Colonic mucosa (tissue), 4 donors: ENCODE measurements at places on chromosomes 4 and X. TPM values are rescaled to one million over a fixed set of nuclear protein-coding genes. Genes with fewer than 3 reads are reported as not detected.

DNA sequence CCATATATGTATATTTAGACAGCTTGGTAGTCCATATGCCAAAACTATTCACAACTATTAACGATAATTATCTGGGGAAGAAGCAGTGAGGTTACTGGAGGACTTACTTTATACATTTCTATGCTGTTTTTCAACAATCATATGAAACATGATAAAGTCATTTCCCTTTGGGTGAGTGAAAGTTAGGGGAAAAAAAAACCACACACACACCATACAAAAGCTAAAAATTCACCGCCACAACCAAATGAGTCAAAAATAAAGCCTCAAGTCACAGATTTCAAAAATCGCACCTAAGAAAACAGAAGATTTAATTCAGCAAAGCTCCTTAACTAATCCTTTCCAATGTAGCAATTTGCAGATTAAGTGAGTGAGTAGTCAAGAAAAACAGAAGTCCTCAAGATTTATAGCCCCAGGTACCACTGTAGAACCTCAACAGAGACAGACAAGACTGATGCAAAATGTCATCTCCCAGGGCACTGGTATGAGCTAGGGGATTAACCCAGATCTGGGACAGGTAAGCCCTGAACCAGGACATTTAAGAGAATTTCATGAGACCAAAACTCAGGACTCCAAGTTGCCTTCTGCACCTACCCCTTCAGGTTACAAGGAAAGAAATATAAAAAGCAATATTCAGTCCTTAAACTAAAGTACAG lies 35.1 kb downstream of the SYTL4 start:
- H3K4me1 ChIP-seq: no peaks in the 10 kb centered on the region
- H3K27me3 ChIP-seq: no peaks in the 10 kb centered on the region
- H3K4me3 ChIP-seq: no peak overlapping the region
- DNase-seq: no peak

- H3K4me1 ChIP-seq: no peaks in the 10 kb centered on the region
- DNase-seq: no peak
- no peaks in the 10 kb centered on the region for H3K36me3 ChIP-seq
- H3K27me3 ChIP-seq: peaks cover 6% of the 10 kb centered on the region
- H3K27ac ChIP-seq: no peak overlapping the region
- no peak overlapping the region for H3K4me3 ChIP-seq
Observed at GRCh38 chrX:13498238-13498637, 71.2 kb upstream of the EGFL6 start.

HDX gene
- 2.3 TPM for total RNA-seq

ARMCX4 gene
- 4.1 TPM for total RNA-seq

KANTR gene
- 6.8 TPM for total RNA-seq

PDGFRA gene
- total RNA-seq: 32.5 TPM

MAGEC3 gene
- not detected for total RNA-seq

- H3K4me3 ChIP-seq: peak within 1 kb of the TSS; percentile 74
- peaks cover 6% of the 10 kb centered on the region for H3K4me1 ChIP-seq
- no peaks in the 10 kb centered on the region for H3K27me3 ChIP-seq
Observed at GRCh38 chr4:158768555-158769174, at the start of gene FNIP2. TSS of gene FNIP2 (plus strand) at chr4:158769026. CDS start at chr4:158769213, 187 bp downstream.

- no peak for DNase-seq
- H3K36me3 ChIP-seq: no peaks in the 10 kb centered on the region
- no peak overlapping the region for H3K27ac ChIP-seq
- H3K4me3 ChIP-seq: no peak overlapping the region
- H3K4me1 ChIP-seq: no peaks in the 10 kb centered on the region
Observed at GRCh38 chr4:15444879-15445547, 17.2 kb downstream of the C1QTNF7 start.

JADE1 gene
- total RNA-seq: 8.3 TPM

ZNF718 gene
- 5.4 TPM for total RNA-seq

GRCh38 chr4:55733932-55734331 lies 85.7 kb upstream of the EXOC1L start:
- no peaks in the 10 kb centered on the region for H3K36me3 ChIP-seq
- H3K27me3 ChIP-seq: no peaks in the 10 kb centered on the region
- H3K4me1 ChIP-seq: no peaks in the 10 kb centered on the region
- no peak overlapping the region for H3K4me3 ChIP-seq

- no peak for DNase-seq
- H3K4me3 ChIP-seq: no peak overlapping the region
- no peaks in the 10 kb centered on the region for H3K27me3 ChIP-seq
Observed at GRCh38 chr4:103778221-103778620, 58.4 kb upstream of the TACR3 start.

GPAT3 gene
- 23.5 TPM for total RNA-seq

- no peaks in the 10 kb centered on the region for H3K27me3 ChIP-seq
- peak overlapping the region; percentile 82 for H3K4me3 ChIP-seq
- no peaks in the 10 kb centered on the region for H3K4me1 ChIP-seq
- no peak for DNase-seq
- no peaks in the 10 kb centered on the region for H3K36me3 ChIP-seq
Observed at GRCh38 chr4:141635736-141636081, 674 bp upstream of the IL15 start.

GLA gene
- total RNA-seq: 33.9 TPM

- no peaks in the 10 kb centered on the region for H3K36me3 ChIP-seq
- H3K27ac ChIP-seq: no peak overlapping the region
- no peak overlapping the region for H3K4me3 ChIP-seq
Observed at GRCh38 chrX:123525123-123525725, 207.6 kb downstream of the THOC2 start.

DNA sequence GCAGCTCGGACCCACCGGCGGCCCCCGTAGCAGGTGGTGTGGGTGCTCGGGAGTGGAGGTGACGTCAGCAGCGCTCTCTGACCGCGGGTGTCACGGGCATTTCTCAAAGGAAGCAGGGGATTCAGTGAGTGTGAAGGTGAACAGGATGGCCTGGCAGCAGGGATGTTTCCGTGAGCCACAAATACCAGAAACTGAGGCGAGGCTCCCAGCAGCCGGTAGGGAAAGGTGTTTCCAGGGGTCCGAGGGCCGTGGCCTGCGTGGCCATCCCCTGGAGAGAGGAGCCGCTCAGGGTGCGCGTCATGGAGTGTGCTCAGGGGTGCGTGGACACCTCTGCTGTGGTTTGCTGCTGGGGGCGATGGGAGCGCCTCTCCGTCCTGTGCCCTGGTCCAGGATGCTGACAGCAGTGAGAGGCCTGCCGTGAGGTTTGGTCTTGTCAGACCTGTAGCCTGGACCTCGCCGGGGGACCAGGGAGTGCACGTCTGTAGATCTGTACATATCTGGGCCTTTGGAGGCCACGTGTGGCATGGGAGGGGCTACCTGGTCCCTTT lies 10.2 kb upstream of the HGFAC start:
- no peaks in the 10 kb centered on the region for H3K4me1 ChIP-seq
- H3K27me3 ChIP-seq: no peaks in the 10 kb centered on the region
- no peak for DNase-seq
- no peak overlapping the region for H3K27ac ChIP-seq
- H3K36me3 ChIP-seq: no peaks in the 10 kb centered on the region

DNA sequence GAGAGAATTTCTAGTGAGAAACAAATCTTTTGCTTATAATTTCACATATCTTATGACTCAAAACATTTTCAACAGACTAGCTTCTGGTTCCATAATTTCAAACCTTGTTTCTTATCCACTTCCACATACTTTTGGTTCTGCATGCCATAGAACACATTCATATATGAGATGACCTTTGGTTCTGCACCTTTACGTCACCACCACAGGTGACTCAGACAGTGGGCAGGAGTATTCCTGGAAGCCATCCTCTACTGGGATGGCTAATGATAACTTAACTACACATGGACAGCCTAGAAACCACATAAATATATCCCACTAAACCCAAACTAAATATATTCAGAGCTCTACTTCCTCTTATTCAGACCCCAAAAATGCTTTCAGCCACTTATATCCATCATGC lies 133.3 kb downstream of the DCK start:
- H3K4me1 ChIP-seq: no peaks in the 10 kb centered on the region
- no peaks in the 10 kb centered on the region for H3K36me3 ChIP-seq
- H3K4me3 ChIP-seq: no peak overlapping the region
- no peak overlapping the region for H3K27ac ChIP-seq

- no peaks in the 10 kb centered on the region for H3K36me3 ChIP-seq
- no peaks in the 10 kb centered on the region for H3K4me1 ChIP-seq
- no peaks in the 10 kb centered on the region for H3K27me3 ChIP-seq
- H3K4me3 ChIP-seq: no peak overlapping the region
- H3K27ac ChIP-seq: no peak overlapping the region
Observed at GRCh38 chr4:156321203-156321602, 367.5 kb upstream of the CTSO start.

THOC2 gene
- 68.2 TPM for total RNA-seq

DNA sequence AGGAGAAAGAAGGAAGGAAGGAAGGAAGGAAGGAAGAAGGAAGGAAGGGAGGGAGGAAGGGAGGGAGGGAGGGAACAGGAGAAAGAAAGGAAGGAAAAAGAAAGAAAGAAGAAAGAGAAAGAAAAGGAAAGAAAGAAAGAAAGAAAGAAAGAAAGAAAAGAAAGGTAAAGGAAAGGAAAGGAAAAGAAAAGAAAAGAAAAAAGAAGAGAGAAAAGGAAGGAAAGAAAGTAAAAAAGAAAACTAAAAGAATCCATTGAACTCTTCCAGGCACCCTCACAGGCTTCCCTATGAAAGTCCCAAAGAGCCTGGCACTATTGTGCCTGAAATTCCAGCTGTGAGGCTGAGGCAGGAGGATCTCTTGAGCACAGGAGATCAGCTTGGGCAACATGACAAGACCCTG lies 11.5 kb downstream of the ABCG2 start:
- H3K36me3 ChIP-seq: no peaks in the 10 kb centered on the region
- DNase-seq: no peak
- no peak overlapping the region for H3K4me3 ChIP-seq
- no peaks in the 10 kb centered on the region for H3K27me3 ChIP-seq

FMR1 gene
- 39.3 TPM for total RNA-seq

GRCh38 chr4:149975172-149975571 lies 103.1 kb upstream of the DCLK2 start:
- DNase-seq: no peak
- H3K4me3 ChIP-seq: no peak overlapping the region
- no peaks in the 10 kb centered on the region for H3K36me3 ChIP-seq
- H3K27me3 ChIP-seq: no peaks in the 10 kb centered on the region

MAGEA2B gene
- not detected for total RNA-seq

SETD7 gene
- 29.5 TPM for total RNA-seq

TECRL gene
- total RNA-seq: 0.21 TPM

- H3K27me3 ChIP-seq: no peaks in the 10 kb centered on the region
- H3K4me3 ChIP-seq: no peak overlapping the region
- no peak overlapping the region for H3K27ac ChIP-seq
- no peaks in the 10 kb centered on the region for H3K36me3 ChIP-seq
- DNase-seq: no peak
Observed at GRCh38 chr4:114306946-114307345, 291.7 kb upstream of the UGT8 start.

SPANXA1 gene
- not detected for total RNA-seq

DNA sequence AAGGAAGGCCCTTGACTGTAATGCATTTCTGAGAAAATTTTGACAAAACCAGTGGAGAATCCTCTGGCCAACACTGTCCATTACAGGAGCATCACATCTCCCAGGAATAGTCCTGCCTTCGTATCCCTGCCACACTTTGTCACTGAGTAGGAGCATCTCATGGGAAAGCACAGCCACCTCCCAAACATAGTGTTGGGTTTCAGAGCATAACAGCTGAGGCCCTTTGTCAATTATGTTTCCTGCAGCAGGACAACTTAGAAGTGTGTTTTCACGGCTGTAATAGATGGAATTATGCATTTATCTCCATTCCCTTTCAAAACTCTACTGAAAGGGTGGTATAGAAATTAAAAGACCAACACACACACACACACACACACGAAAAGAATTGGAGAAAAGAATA lies 91.1 kb upstream of the SMAD1 start:
- no peak overlapping the region for H3K4me3 ChIP-seq
- no peaks in the 10 kb centered on the region for H3K27me3 ChIP-seq
- no peaks in the 10 kb centered on the region for H3K36me3 ChIP-seq
- DNase-seq: no peak

DNA sequence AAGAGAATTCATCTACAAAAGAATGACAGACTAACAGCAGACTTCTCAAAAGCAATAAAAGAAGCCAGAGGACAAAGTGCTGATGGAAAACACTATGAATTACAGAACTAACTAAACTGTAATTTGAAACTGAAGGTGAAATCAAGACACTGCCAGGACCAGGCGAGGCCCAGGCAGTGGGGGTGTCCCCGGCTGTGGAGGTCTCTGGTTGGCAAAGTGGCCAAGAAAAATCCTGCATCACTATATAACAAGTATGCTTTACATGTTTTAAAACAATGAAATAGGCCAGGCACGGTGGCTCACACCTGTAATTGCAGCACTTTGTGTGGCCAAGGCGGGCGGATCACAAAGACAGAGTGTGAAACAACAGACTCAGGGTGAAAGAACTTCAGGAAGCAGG lies 32.9 kb downstream of the CHM start:
- H3K27me3 ChIP-seq: no peaks in the 10 kb centered on the region
- peak overlapping the region; percentile 10 for H3K27ac ChIP-seq
- H3K36me3 ChIP-seq: no peaks in the 10 kb centered on the region
- no peak overlapping the region for H3K4me3 ChIP-seq
- DNase-seq: peak; percentile 19
- no peaks in the 10 kb centered on the region for H3K4me1 ChIP-seq

DNA sequence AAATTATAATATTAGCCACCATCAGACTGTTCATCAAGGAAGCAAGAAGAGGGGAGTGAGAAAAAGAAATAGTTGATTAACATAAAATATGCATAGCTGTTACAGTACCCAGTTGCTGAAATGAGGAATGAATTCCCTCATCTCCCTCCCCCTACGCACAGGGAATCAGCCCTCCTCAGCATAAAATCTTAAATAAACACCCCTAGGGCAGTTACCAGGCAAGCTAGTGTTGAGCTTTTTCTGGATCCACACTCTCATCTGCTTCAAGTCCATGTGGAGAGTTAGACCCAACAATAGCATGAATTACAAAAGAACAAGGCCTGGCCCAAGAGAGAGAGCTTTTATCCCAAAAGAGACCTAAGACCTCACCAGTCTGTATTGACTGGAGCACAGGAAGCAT lies 19.0 kb upstream of the SYTL4 start:
- H3K4me3 ChIP-seq: no peak overlapping the region
- H3K27ac ChIP-seq: no peak overlapping the region
- H3K4me1 ChIP-seq: no peaks in the 10 kb centered on the region
- no peaks in the 10 kb centered on the region for H3K36me3 ChIP-seq

GRCh38 chr4:76548704-76549103 lies 113.7 kb downstream of the SHROOM3 start:
- no peak for DNase-seq
- H3K4me1 ChIP-seq: no peaks in the 10 kb centered on the region
- H3K36me3 ChIP-seq: no peaks in the 10 kb centered on the region
- H3K27ac ChIP-seq: no peak overlapping the region
- no peak overlapping the region for H3K4me3 ChIP-seq
- H3K27me3 ChIP-seq: no peaks in the 10 kb centered on the region

CCDC110 gene
- 3.6 TPM for total RNA-seq
